Glutamatergic neuron (in vitro differentiated cells): ENCODE measurements at places on chromosomes 6 and 20.

DNA sequence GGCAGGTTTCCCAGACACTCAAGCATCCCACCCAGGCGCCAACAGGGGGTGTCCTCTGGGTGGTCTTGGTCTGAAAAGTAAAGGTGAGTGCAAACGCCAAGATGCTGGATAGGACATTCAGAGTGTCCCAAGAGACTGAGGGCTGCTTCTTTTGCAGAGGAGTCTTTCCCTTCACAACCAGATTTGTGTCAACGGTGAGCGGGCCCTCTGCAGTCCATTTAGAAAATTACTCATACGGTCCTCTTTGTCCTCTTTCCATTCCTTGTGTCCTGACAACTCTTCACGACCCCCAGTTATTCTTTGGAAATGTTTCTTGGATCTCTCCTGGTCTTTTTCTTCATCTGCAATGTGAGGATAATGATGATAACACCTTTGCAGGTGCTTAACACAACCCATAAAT lies 257.8 kb downstream of the CDC5L start:
- H3K4me3 ChIP-seq = no peak overlapping the region
- no peaks in the 10 kb centered on the region for H3K4me1 ChIP-seq
- H3K27me3 ChIP-seq = no peaks in the 10 kb centered on the region
- no peak for DNase-seq
- H3K36me3 ChIP-seq = no peaks in the 10 kb centered on the region

GRCh38 chr6:44966449-44967092 lies 361.6 kb upstream of the RUNX2 start:
- H3K4me1 ChIP-seq = no peaks in the 10 kb centered on the region
- no peaks in the 10 kb centered on the region for H3K36me3 ChIP-seq
- no peak overlapping the region for H3K27ac ChIP-seq
- H3K27me3 ChIP-seq = no peaks in the 10 kb centered on the region

GRCh38 chr20:20808016-20808415 lies 95.6 kb upstream of the RALGAPA2 start:
- no peak for DNase-seq
- H3K4me3 ChIP-seq = no peak overlapping the region
- H3K36me3 ChIP-seq = peaks cover 7% of the 10 kb centered on the region
- H3K27ac ChIP-seq = no peak overlapping the region

GRCh38 chr20:58649288-58650180 lies 1.5 kb upstream of the STX16 start:
- peak; percentile 55 for DNase-seq
- no peak overlapping the region for H3K27ac ChIP-seq
- H3K27me3 ChIP-seq = peaks cover 2% of the 10 kb centered on the region

- H3K27ac ChIP-seq = no peak overlapping the region
- DNase-seq = no peak
- H3K36me3 ChIP-seq = no peaks in the 10 kb centered on the region
- peaks cover 1% of the 10 kb centered on the region for H3K27me3 ChIP-seq
Observed at GRCh38 chr6:21710908-21711627, 117.5 kb downstream of the SOX4 start.

GRCh38 chr20:23360531-23360930 lies 1.5 kb upstream of the GZF1 start:
- peaks cover 3% of the 10 kb centered on the region for H3K27me3 ChIP-seq
- no peak for DNase-seq
- peak overlapping the region; percentile 95 for H3K4me3 ChIP-seq

- no peak overlapping the region for H3K27ac ChIP-seq
- peaks cover 2% of the 10 kb centered on the region for H3K27me3 ChIP-seq
- H3K4me3 ChIP-seq = no peak overlapping the region
- H3K4me1 ChIP-seq = no peaks in the 10 kb centered on the region
- H3K36me3 ChIP-seq = peaks cover 6% of the 10 kb centered on the region
- no peak for DNase-seq
Observed at GRCh38 chr6:147382945-147383554, 125.4 kb upstream of the SAMD5 start.

GRCh38 chr6:34981951-34982350 lies 92.9 kb downstream of the ANKS1A start:
- H3K4me1 ChIP-seq = peaks cover under 1% of the 10 kb centered on the region
- no peak overlapping the region for H3K4me3 ChIP-seq
- H3K27me3 ChIP-seq = no peaks in the 10 kb centered on the region
- H3K27ac ChIP-seq = no peak overlapping the region
- H3K36me3 ChIP-seq = no peaks in the 10 kb centered on the region

- no peaks in the 10 kb centered on the region for H3K36me3 ChIP-seq
- H3K27ac ChIP-seq = no peak overlapping the region
- DNase-seq = no peak
Observed at GRCh38 chr6:99378636-99379035, 15.4 kb downstream of the COQ3 start.

DNA sequence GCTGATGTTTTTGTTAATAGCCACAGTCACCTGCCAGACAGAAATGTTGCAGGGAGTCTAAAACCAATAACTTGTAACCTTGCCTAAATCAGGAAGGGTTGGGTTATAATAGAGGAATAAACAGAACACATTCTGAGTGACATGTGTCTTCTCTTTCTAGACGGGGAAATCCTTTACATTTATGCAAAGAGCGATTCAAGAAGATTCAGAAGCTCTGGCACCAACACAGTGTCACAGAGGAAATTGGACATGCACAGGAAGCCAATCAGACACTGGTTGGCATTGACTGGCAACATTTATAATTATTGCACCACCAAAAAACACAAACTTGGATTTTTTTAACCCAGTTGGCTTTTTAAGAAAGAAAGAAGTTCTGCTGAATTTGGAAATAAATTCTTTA lies 31.5 kb downstream of the PRPH2 start:
- peaks cover 17% of the 10 kb centered on the region for H3K36me3 ChIP-seq
- DNase-seq = no peak
- H3K4me1 ChIP-seq = no peaks in the 10 kb centered on the region
- H3K27ac ChIP-seq = no peak overlapping the region

GRCh38 chr20:52945862-52946522 lies 26.2 kb upstream of the TSHZ2 start:
- H3K36me3 ChIP-seq = no peaks in the 10 kb centered on the region
- no peak for DNase-seq
- no peaks in the 10 kb centered on the region for H3K4me1 ChIP-seq
- H3K27me3 ChIP-seq = no peaks in the 10 kb centered on the region
- no peak overlapping the region for H3K27ac ChIP-seq

DNA sequence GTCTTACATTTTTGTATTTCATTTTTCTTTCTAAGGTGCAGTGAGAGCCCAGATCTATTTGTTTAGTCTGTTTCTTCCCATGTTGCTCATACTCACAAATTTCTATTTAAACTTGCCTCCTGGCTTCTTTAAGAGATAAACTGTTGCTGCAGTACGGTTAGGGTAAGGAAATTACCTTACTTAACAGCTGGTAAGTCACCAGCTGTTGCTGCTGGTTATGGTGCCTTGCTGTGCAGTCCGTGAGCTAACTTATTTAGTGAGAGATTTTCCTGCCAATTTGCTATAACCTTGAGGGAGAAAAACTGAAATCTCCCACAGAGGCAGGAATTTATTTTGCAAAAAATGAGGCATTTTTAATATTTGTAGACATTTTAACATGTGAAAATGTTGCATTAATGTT lies 261.0 kb downstream of the UST start:
- DNase-seq = no peak
- no peak overlapping the region for H3K4me3 ChIP-seq
- peaks cover 14% of the 10 kb centered on the region for H3K4me1 ChIP-seq
- H3K27me3 ChIP-seq = no peaks in the 10 kb centered on the region
- peaks cover 10% of the 10 kb centered on the region for H3K36me3 ChIP-seq

DNA sequence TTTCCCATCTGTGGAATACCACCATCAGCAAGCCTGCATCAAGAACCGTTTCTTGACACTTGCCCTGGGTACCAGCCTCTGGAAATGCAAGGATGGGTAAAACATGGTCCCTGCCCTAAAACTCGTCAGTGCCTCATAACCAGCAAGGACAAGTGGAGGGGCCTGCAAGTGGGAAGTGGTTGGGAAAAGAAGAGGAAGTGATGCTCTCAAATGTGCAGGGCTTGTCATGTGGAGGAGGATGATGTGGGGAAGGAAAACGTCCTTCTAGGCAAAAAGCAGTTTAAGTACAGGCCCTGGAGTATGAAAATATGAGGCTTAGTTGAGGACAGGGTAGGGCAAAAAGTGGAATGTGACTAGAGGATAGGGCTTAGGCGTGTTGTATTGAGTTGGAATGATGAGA lies 19.0 kb downstream of the RREB1 start:
- DNase-seq = no peak
- H3K4me1 ChIP-seq = no peaks in the 10 kb centered on the region
- peaks cover 4% of the 10 kb centered on the region for H3K27me3 ChIP-seq
- no peaks in the 10 kb centered on the region for H3K36me3 ChIP-seq
- H3K4me3 ChIP-seq = no peak overlapping the region
- no peak overlapping the region for H3K27ac ChIP-seq

DNA sequence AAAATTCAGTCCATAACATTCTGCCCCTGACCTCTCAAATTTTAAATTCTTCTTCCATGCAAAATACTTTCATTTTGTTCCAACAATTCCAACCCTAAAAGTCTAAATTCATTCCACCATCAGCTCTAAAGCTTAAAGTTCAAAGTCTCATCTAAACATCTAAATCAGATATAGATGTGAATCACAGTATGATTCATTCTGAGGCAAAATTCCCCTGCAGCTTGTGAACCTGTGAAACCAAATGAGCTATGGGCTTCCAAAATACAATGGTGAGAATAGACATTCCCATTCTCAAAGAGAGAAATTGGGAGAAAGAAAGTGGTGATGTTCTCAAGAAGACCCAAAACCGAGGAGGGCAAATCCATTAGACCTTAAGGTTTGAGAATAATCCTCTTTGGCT lies 309.8 kb downstream of the HIVEP2 start:
- H3K36me3 ChIP-seq = no peaks in the 10 kb centered on the region
- no peaks in the 10 kb centered on the region for H3K27me3 ChIP-seq
- no peak for DNase-seq
- H3K27ac ChIP-seq = no peak overlapping the region

DNA sequence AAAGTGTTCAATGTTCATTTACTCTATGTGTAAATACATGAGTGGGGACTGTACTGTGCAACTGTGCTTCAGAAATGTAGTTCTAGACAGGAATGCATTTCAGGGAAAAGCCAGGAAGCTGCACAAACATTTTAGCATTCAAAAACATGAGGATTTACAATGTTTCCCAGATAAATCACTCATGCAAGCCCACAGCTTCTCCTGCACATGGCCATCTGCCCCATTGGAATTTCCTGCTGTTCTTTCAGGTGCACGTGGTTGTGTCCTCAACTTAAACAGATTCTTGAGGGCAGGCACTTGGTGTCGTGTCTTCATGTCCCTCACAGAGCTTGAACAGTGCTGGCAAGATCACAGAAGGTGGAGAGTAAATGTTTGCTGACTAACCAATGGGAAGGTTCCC lies 101.5 kb downstream of the UNC5CL start:
- no peak for DNase-seq
- no peak overlapping the region for H3K27ac ChIP-seq
- H3K27me3 ChIP-seq = no peaks in the 10 kb centered on the region
- peaks cover 2% of the 10 kb centered on the region for H3K4me1 ChIP-seq
- H3K36me3 ChIP-seq = peaks cover 14% of the 10 kb centered on the region

GRCh38 chr20:5146099-5146668 lies 19.4 kb downstream of the CDS2 start:
- H3K4me1 ChIP-seq = peaks cover 26% of the 10 kb centered on the region
- no peak overlapping the region for H3K4me3 ChIP-seq
- H3K27ac ChIP-seq = peak overlapping the region; percentile 13
- no peak for DNase-seq
- H3K27me3 ChIP-seq = peaks cover 3% of the 10 kb centered on the region
- H3K36me3 ChIP-seq = no peaks in the 10 kb centered on the region

DNA sequence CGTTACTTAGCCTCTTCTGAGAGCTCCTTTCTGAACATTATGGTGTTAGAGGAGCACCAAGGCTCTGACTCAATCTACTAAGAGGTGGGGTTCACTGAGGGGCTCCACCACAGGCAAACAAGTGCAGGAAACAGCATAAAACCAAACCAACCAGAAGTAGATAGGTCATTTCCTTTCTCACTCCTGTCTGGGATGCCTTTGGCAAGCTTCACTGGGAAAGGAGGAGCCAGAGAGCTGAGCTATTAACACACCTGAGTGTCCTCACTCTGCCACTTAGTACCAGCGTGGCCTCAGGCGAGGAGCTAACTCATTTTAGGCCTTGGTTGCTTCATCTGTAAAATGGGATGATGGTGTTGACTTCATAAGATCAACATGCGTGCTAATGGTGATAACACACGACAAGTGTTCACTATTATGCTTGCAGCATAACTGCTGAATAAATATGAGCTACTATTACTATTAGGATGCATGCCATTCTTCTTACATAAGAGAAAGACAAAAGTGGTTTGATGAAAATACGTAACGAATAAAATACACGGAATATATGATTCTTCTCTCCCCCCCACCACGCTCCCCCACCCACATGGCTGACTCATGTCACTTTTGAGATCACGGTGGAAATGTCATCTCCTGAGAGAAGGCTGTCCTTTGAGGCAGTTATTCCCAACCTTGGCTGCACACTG lies 185.4 kb downstream of the BCAS1 start:
- H3K36me3 ChIP-seq = no peaks in the 10 kb centered on the region
- H3K27me3 ChIP-seq = no peaks in the 10 kb centered on the region
- no peak overlapping the region for H3K27ac ChIP-seq
- H3K4me3 ChIP-seq = no peak overlapping the region
- DNase-seq = no peak
- H3K4me1 ChIP-seq = peaks cover 2% of the 10 kb centered on the region

DNA sequence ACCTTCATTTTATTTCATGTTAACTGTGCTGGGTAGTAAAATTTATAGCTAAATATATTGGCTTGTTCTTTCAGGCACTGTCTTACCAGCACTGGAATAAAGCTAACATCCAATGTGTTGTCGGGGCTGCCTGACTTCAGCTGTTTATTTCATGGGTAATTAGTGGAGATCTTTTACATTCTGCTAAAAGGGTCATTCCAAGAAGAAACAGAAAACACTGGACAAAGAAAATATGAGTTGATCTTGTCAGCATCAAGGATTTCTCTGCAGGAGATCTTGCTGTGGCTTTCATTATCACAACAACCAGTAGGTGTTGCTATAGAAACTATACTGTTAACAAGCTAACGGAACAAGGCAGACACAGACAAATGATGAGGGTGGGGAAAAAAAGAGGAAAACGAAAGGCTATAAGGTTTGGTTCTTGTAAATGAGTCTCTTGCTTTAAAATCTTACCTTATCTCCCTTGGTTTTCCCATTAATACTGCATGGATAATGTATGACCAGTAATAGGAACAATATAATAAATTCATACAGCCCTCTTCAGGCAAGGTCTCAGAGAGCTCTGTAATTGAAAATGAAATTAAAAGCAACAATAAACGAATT lies 206.8 kb downstream of the SIM1 start:
- H3K27ac ChIP-seq = peak overlapping the region; percentile 50
- H3K27me3 ChIP-seq = no peaks in the 10 kb centered on the region
- H3K4me3 ChIP-seq = peak overlapping the region; percentile 26
- peaks cover 15% of the 10 kb centered on the region for H3K4me1 ChIP-seq
- no peak for DNase-seq
- no peaks in the 10 kb centered on the region for H3K36me3 ChIP-seq

GRCh38 chr6:42427871-42428270 lies 23.9 kb downstream of the TRERF1 start:
- peaks cover 5% of the 10 kb centered on the region for H3K36me3 ChIP-seq
- no peak overlapping the region for H3K4me3 ChIP-seq
- H3K27me3 ChIP-seq = peaks cover 2% of the 10 kb centered on the region
- DNase-seq = no peak

GRCh38 chr6:151822252-151823111 lies 15.0 kb downstream of the ESR1 start:
- H3K27me3 ChIP-seq = no peaks in the 10 kb centered on the region
- no peaks in the 10 kb centered on the region for H3K36me3 ChIP-seq
- no peak overlapping the region for H3K4me3 ChIP-seq
- no peaks in the 10 kb centered on the region for H3K4me1 ChIP-seq

- no peak within 1 kb of the TSS for H3K4me3 ChIP-seq
- no peaks in the 10 kb centered on the region for H3K36me3 ChIP-seq
- DNase-seq = no peak
- no peaks in the 10 kb centered on the region for H3K4me1 ChIP-seq
Observed at GRCh38 chr6:130827247-130828149, at the start of gene SMLR1. Gene SMLR1, plus strand, starts transcription at chr6:130827406. Its CDS starts 8 bp downstream, at chr6:130827414.
